ENCODE measurements at places on chromosomes 6 and 20.

DNA sequence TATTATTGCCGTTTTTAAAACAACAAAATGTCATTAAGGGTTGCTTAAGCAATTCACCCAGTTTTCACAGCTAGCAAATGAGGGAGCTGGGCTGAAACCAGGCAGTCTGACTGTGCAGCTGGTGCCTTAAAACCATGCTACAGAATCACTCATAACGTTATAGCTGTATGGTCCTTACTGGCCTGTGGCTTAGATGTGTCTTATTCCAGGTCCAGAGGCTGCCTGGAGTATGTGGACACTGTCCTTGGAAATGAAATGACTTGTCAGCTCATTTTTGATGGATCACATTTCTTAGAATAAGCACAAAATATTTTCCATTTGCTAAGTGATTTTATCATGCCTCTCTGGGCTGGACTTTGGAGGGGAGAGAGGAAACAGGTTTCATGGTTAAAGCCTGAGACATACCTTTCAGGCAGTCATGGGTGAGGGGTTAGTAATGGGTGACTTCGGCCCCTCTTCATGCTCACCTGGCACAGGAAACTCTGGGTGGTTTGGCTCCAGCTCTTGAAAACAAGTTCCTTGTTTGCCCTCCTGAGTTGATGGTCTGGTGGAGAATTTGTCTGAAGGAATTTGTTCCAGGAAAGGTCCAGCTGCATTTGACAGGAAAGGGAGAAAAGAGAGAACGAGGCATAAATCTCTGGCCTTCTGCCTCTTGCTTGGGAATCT is 823.2 kb downstream of the DHX35 start:
- no peak for DNase-seq

- no peak for DNase-seq
Measured at GRCh38 chr20:25062841-25063240, 4.9 kb upstream of the ACSS1 start.

GRCh38 chr20:36466089-36466488 is 75.2 kb upstream of the MYL9 start:
- DNase-seq = no peak

DNA sequence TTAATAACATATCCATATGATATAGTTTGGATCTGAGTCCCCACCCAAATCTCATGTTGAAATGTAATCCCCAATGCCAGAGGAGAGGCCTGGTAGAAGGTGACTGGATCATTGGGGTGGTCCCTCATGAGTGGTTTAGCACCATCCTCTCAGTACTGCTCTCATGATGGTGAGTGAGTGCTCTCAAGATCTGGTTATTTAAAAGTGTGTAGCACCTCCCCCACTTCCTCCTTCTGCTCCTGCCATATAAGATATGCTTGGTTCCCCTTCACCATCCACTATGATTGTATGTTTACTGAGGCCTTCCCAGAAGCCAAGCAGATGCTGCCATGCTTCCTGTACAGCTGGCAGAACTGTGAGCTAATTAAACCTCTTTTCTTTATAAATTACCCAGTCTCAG is 22.9 kb downstream of the IRF4 start:
- no peak for DNase-seq

- no peak for DNase-seq
Measured at GRCh38 chr20:43900121-43900466, 14.6 kb upstream of the TOX2 start.

- DNase-seq = no peak
Measured at GRCh38 chr6:30157581-30157980, 3.4 kb downstream of the TRIM10 start.

GRCh38 chr6:105363100-105363754 is 39.7 kb downstream of the PREP start:
- DNase-seq = peak; percentile 55

Data from fibroblast of skin of abdomen (primary cell).